SW480 (cell line): ENCODE measurements at places on chromosomes 7 and 10.

DNA sequence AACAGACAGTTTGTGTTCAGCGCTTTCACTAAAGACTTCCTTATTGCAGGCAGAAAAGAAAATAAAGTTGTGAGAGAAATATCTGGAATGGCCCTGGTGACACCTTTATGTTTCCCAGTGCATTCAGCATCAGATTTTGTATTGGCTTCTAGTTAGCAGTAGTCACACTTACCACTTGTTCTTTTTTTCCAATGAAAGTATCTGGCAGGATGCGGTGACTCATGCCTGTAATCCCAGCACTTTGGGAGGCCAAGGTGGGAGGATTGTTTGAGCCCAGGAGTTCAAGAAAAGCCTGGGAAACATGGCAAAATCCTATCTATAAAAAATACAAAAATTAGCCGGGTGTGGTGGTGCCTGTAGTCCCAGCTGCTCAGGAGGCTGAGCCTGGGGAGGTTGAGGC lies 649.6 kb downstream of the LRMDA start:
- no peak for DNase-seq

GRCh38 chr10:114313139-114313538 lies 74.1 kb downstream of the VWA2 start:
- no peak for DNase-seq

DNA sequence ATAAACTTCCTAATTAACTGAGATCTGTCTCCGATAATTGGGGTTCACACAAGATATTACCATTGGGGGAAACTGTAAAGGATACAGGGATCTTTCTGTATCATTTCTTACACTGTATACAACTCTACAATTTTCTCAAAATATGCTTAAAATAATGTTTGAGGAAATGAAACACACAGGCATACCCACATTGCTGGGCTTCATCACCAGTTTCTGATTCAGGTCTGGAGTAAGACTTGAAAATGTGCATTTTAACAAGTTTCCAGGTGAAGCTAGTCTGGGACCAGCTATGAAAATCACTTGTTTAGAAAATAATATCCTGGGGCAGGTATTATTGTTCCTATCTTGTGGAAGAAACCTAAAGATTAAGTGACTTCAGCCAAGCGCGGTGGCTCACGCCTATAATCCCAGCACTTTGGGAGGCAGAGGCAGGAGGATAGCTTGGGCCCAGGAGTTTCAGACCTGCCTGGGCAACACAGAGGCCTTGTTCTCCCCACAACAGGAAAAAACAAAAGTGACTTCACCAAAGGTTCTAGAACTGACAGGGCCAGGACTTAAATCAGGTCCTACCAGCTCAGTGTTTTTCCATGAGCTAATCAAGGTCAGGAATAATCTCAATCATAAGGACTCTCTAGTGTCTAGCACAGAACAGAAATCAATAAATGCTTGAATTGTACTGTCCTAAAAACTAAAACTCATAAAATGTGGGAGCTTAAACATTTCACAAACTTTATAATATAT lies 12.6 kb downstream of the TOMM7 start:
- no peak for DNase-seq

- DNase-seq = no peak
Measured at GRCh38 chr7:158108646-158109293, 478.9 kb downstream of the PTPRN2 start.

DNA sequence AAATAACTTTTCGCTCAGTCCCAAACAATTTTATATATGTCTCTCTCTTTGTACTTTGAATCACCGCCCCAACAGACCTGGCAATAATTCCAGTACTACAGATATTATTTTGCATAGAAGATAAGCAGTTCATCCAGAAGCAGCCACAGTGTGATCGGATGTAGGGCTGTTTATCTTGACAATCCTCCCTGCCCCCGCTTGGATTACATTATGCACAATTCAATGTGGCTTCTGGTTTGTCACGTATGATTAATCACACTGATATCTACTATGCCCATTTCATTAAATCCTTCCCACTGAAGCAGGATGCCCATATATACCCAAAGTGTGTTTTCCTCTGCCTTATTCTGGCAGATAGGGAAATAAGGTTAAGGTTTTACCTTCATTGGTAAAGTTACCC lies 115.2 kb downstream of the PDE1C start:
- DNase-seq = no peak

DNA sequence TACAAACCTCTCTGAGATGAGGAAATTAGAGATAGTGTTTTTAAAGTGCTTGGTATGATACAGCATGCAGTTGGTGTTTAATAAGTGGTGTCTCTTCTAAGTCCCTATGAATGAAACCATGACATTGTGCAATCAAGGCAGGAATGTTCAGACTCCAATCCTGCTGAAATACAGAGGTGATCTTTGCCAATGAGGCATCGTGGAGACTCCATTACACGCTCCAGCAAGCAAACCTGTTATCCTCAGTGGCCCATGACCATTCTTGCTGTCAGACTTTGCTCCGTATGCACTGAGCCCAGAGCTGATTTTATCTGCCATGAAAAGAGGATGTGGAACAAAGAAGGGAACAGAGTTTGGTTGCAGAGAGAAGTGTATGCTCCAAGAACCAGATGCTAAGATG lies 47.3 kb downstream of the CDHR3 start:
- no peak for DNase-seq

DNA sequence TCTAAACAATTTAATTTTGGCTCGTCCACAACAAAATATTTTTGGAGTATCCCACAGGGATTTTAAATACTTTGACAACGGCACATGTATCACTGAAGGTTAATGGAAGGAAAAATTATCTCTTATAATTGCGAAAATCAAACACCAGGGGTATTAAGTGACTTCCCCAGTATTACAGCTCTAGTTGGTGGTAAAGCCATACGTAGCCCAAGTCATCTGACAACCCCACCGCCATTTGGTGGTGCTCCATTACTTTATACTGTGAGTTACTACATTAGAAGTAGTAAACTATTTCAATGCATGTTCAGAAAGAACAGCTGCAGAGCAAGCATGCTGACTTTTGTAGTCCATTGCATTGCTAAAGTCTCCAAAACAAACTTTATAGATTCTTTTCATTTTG lies 179.7 kb downstream of the HGF start:
- no peak for DNase-seq
